Mesothelial cell of epicardium (in vitro differentiated cells): ENCODE measurements at places on chromosomes 3 and 15.

DNA sequence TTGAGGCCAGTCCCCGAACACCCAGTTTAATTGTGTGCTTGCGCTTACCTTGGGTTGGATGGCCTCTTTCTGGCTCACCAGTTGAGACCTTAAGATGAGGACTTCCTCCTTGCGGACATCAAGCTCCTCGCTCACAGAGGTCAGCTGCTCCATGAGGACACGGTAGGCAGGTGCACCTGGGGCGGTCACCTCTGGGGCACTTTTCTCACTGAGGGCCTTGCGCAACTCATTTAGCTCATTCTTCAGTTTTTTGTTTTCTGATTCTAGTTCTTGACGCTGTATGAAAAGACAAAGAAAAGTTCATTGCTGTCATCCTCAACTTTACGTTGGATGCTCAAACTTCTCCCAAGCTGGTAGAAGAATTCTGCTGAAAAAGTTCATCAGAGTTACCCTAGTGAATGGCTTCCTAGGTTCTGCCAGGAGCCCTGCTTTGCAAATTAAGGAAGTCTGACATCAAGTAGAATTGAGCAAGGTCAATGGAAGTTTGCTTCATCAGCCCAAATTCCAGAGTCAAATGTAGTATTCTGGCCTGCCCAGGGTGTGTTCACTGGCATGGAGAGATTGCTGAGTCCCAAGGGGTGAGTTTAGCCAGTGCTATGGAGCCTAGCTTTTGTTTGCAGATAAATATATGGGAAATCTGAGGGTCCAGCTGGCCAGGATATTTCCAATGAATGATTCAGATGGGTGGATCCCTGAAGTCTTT lies 55.8 kb upstream of the MYO5C start:
- no peak for DNase-seq
- H3K4me1 ChIP-seq, result peaks cover 8% of the 10 kb centered on the region
- no peak overlapping the region for H3K27ac ChIP-seq

DNA sequence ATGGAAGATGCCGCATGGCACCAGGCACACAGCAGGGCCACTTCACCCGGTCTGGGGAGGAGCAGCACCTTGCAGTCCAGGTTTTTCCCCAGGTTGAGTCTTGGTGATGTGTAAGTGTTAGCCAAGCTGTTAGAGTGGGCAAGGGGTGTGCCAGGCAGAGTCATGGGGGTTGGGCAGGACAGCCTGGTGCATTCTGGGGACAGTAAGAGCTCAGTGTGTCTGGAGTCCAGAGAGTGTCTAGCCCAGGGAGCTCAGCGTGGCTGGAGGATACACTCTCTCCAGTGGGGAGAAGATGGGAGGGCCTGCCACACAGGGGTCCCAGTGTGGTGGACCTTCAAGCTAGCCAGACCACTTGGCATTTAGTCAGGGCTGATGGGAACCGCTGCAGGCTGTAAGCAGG lies 87.4 kb downstream of the AAGAB start:
- H3K27ac ChIP-seq, result peak overlapping the region; percentile 19
- H3K4me1 ChIP-seq, result peaks cover 27% of the 10 kb centered on the region
- no peak overlapping the region for H3K4me3 ChIP-seq
- peaks cover 38% of the 10 kb centered on the region for H3K36me3 ChIP-seq
- DNase-seq, result no peak

DNA sequence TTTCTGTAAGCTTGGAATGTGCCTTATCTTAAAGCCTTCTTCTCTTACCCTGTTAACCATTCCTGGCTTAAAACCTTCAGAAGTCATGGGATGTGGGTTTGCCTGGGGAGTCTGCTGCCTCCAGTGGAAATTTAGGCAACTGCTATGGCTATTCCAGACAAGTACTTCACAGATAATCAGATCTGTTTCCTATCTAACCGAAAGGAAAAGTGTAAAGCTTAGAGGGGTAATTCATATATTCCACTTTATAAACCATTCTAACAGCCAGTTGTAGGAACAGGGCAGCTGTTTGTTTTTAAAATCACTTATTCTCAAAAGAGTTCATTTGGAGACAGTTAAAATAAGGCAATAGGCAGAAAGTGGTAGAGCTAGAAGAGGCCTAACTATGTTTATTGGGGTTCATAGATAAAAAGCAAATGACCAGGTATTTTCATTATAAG lies 219.9 kb downstream of the TCF12 start:
- H3K27me3 ChIP-seq, result no peaks in the 10 kb centered on the region
- no peak for DNase-seq
- peaks cover 40% of the 10 kb centered on the region for H3K4me1 ChIP-seq
- H3K36me3 ChIP-seq, result no peaks in the 10 kb centered on the region
- H3K4me3 ChIP-seq, result no peak overlapping the region
- peak overlapping the region; percentile 80 for H3K27ac ChIP-seq

DNA sequence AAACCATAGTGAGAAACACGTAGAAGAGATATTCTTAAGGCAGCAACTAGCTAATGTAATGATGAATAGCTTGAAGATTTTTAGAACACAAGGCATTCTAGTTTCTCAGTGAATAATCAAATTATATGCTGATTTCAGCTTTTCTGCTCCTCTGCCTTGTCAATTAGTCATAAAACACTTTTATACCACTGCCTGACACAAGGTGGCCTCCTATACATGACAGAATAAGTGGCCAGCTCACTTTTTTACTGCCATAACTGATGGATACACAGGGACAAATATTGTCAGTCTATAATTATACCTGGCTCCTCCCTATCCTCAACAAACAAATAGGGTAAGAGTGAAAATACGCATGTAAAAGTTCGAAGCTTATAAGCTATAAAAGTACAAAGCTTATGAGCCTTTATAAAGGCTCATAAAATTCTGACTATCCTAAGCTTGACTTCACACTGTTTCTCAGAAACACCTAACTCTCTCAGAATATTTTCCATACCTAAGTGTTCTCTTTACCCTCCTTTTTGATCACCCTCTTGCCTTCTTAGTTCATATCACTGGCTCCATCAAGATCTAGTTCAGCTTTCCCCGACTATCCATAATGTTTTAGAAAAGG lies 81.6 kb downstream of the HERC1 start:
- H3K27me3 ChIP-seq, result no peaks in the 10 kb centered on the region
- H3K4me3 ChIP-seq, result no peak overlapping the region
- no peak for DNase-seq
- H3K4me1 ChIP-seq, result no peaks in the 10 kb centered on the region

GRCh38 chr3:180447136-180447535 lies 154.8 kb upstream of the TTC14 start:
- no peaks in the 10 kb centered on the region for H3K36me3 ChIP-seq
- no peak overlapping the region for H3K4me3 ChIP-seq
- no peak for DNase-seq
- no peaks in the 10 kb centered on the region for H3K4me1 ChIP-seq
- no peaks in the 10 kb centered on the region for H3K27me3 ChIP-seq
- H3K27ac ChIP-seq, result no peak overlapping the region

- peaks cover 8% of the 10 kb centered on the region for H3K27me3 ChIP-seq
- H3K27ac ChIP-seq, result no peak overlapping the region
- no peak for DNase-seq
Observed at GRCh38 chr3:80297720-80298119, 529.9 kb upstream of the ROBO1 start.

- H3K27ac ChIP-seq, result no peak overlapping the region
- H3K27me3 ChIP-seq, result no peaks in the 10 kb centered on the region
- H3K4me3 ChIP-seq, result no peak overlapping the region
Observed at GRCh38 chr3:177228601-177229190, 31.4 kb upstream of the TBL1XR1 start.
